ENCODE measurements at places on chromosomes 2 and 18.

DNA sequence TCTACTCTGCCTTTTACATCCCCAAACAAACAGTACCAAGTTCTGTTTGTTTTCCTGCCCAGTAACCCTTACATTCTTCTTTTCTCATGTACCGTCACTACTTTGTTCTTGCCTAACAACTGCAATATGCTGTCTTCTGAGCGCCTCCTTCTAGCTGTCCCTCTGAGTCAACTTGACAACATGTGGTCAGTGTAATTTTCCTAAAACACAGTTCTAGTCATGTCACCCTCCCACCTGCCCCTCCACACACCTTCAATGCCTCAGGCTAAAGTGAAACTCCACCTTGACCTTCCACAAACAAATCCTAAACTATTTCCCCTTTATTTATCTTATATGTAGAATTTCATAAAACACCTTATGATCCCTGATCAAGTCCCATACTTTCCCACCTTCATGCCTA, 124.6 kb upstream of the CD302 start:
- DNase-seq = no peak

GRCh38 chr2:180021850-180022249, 14.8 kb upstream of the CWC22 start:
- no peak for DNase-seq

- DNase-seq = no peak
Observed at GRCh38 chr2:59868981-59869380, 684.5 kb downstream of the BCL11A start.

- no peak for DNase-seq
Observed at GRCh38 chr2:25966531-25967270, 15.6 kb downstream of the KIF3C start.

GRCh38 chr2:199814101-199814816, 36.7 kb downstream of the FTCDNL1 start:
- no peak for DNase-seq

DNA sequence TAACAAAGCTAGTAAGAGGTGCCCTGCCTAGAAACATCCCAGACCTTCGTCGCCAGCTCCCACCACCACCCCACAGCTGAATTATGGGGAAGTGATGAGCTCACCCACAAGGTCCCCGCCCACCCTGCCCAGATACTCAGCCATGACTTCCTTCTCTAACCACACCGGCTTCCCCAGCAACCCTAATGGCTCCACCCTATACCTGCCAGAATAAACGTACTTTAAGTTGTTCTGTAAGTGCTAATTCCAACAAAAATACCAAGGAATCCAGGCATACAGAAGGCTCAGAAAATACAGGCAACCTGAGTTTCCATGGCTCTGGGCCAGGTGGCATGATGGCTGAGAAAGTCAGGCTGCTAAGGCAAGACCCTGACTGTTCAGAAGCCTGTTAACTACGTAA, 39.1 kb downstream of the TMEM163 start:
- DNase-seq = peak; percentile 34

GRCh38 chr2:72325592-72326422, 178.1 kb upstream of the CYP26B1 start:
- no peak for DNase-seq

DNA sequence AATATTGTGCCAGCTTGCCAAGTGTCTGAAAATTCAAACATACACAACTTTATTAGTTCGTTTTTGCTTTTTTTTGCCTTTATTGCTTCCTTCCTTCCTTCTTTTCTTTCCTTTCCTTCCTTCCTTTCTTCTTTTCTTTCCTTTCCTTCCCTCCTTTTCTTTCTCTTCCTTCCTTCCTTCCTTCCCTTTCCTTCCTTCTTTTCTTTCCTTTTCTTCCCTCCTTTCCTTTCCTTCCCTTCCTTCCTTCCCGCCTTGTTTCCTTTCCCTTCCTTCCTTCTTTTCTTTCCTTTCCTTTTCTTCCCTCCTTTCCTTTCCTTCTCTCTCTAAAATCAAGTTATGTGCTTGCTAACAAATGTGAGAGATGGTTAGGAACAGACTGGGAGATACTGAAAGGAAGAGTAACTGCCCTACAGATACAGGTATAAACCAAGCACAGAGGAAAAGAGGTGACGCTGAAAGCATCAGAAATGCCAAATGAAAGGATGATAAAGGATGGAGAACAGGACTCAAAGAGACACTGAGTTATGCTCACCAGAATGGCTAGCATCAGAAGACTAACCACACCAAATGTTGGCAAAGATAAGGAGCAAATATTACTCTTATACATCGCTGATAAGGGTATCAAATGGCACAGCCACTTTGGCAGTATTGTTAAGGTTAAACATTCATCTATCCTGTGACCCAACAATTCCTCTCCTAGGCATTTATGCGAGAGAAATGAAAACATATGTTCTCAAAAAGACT, 151.6 kb downstream of the MREG start:
- no peak for DNase-seq

GRCh38 chr18:23884681-23885375, 129.7 kb upstream of the TTC39C start:
- no peak for DNase-seq

DNA sequence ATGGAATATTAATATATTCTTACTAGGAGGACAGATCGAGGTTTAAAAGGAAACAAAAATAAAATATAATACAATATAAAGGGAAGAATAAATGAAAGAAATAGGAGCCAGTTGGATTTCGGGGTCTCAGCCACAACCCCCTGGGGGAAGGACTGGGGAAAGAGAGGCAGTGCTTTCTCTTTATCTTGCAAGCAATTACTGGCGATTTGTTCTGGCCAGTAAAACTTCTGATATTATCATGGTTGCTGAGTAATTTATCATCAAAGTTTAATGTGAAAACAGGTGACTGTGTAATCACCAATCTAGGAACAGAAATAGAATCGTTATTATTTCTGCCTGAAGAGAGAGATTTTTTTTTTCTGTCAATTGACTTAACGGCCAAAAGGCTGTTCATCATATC, 917.7 kb upstream of the CELF4 start:
- DNase-seq = no peak

DNA sequence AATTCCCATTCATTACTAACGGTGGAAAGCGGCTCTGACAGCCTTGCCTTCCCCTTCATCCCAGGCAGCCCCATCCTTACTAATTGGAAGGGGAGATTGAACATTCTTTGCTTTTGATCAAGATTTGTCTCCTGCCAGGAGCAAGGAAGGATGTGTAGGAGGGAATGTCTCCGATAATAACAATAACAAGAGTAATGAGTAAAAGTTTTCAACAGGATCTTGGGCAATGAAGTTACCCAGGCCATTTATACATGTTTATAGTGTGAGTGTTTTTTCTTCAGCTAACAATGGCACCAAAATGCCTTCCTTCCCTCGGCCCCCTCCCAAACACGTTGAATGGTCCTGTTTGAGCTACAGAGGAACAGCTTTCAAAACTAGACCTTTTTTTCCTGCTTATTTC, 83.8 kb downstream of the GATA6 start:
- no peak for DNase-seq

GRCh38 chr2:149000158-149000938, 38.2 kb upstream of the LYPD6B start:
- no peak for DNase-seq

DNA sequence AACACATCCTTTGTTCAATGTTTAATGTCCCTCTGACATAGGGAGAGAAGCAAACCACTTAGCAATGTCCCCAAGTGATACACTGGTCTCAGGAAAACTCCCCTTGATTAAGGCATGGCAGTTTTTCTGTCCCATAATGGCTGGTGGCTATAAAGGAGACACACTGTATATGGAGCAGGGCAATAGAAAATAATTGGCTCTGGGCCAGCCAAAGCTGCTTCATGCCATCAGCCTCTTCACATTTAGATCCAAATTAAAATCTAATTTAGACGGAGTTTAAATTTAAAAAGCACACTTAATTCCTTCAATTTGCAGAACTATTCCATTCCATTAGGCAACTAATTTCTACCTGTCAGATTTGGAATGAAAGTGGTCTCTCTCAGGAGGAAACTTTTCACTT, 638.1 kb downstream of the DSC3 start:
- DNase-seq = no peak

DNA sequence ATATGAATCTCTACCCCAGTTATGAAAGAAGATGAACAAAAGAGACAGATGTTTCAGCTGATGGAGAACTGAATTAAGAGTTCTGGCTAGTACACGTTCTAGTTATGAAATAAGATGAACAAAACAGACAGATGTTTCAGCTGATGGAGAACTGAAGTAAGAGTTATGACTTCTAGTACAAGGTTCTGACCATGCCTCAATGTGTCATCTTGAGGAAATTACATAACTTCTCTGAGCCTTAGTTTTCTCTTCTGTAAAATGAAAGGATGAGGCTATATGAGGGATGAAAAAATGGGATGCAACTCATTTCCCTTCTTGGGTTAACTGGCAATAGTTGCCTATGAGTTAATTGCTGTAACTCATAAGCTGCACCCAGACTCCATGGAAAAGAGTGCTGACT, 92.9 kb upstream of the WDR75 start:
- no peak for DNase-seq

- DNase-seq = no peak
Observed at GRCh38 chr2:21256006-21256405, 132.2 kb downstream of the TDRD15 start.

- no peak for DNase-seq
Observed at GRCh38 chr18:48126240-48126639, 195.8 kb upstream of the SMAD2 start.

- DNase-seq = no peak
Observed at GRCh38 chr2:165434865-165435496, 34.5 kb upstream of the CSRNP3 start.

DNA sequence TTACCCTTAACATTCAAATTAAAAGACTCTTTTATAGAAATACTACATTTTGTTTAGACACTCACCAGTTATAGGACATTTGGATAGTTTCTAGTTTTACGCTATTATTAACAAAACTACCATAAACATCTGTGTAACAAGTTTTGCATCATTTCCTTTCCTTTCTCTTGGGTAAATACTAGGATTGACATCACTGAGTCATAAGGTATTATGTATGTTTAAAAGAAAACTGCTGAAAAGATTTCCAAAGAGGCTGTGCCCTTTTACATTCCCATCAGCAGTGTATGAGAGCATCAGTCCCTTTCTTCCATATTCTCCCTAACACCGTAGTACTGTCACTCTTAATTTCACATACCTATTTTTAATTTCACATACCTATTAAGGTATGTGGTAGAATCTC, 130.6 kb downstream of the USP34 start:
- DNase-seq = no peak

GRCh38 chr2:24926220-24926601, 6.2 kb upstream of the ADCY3 start:
- no peak for DNase-seq

DNA sequence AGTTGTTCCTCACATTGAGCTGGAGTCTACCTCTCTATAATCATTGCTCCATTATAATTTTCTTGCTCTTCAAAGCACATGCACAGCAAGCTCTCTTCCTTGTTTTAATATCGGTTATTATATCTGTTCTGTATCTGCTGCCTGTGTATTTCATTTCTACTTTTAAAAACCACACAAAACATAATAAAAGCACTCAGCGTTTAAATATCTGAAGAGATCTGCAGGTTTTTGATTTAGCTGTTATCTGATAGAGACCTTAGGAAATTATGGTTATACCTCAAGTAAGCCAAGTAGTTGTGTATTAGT, 49.0 kb downstream of the SERPINB7 start:
- DNase-seq = no peak

DNA sequence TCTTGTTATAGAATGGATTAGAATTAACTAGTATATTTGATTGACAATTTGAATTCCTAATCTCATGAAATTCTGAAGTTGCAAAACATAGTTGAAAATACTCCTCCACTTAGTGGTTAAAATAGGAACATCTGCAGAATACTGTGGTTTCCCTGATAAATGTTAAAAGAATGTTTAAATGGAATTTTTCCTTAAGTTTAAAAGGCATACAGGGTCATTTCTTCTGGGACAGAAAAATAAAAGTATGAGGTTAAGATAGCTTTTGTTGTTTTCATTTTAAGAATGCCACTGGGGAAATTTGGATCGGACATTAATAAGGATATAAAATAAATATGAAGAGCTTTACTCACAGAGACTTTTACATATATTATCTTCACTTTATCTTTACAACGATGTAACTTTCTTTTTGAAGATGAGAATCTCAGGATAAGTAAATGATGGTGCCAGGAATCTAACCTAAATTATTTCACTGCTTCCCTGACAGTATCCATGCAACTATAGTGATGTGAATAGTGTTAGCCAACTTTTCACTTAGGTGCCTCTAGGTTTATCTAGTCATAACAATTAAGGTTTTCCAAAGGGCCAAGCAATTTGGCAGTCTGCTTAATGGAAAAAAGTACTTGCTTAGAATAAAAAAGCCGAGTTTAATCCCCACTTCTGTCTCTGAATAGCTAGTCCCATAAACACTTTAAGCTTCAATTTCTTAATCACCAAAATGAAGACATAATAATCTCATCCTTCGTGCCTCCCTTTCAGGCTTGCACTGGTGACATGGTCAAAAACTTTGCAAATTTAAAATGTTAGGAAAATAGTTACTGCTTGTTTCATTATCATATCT, 151.8 kb upstream of the STK17B start:
- DNase-seq = no peak

DNA sequence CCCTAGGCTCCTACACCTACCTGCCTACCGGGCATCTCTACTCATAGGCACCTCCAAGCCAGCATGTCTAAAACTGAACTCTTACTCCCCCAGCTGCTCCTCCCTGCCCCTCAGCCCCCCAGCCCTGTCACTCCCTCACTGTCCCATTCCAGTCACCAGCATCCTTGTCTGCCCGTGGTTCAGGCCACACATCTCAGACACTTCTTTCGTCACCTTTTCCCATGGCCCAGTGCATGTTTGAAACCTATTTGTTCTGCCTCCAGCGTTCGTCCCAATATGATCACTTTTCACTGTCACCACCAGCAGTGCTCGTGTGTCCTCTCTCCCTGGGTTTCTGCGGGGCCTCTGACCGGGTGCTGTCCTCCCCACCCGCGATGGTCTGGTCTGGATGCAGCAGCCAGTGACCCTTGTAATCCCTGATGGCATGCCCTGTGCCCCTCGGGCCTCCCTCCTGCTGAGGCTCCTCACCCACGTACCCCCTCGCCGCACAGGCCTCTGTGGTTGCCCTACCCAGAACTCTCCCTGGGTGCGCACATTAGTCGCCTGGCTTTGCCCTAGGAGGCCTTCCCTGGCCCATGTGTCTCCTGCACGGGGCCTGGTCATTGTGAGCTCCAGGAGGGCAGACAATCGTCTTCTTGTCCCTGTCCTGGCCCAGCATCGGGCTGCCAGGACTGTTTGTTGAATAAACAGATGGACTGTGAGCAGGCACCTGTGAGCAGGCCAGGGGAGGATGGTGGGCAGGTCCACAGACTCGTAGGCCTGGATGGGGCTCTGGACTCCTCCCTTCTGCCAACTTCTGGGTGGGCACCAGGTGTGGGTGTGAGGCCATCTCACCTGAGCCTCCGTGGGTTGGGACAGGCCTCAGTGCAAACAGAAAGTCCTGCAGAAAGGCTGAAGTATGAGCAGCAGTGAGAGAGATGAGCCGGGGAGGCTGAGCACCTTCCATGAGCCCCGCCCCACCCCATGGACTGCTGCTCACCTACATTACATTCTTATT, 15.5 kb downstream of the LDLRAD4 start:
- no peak for DNase-seq

- no peak for DNase-seq
Observed at GRCh38 chr2:239685556-239685955, 284.7 kb upstream of the HDAC4 start.
